T47D (cell line): ENCODE measurements at places on chromosomes 6 and 20.

GRCh38 chr6:112636650-112637262, 289.6 kb downstream of the RFPL4B start:
- no peak for DNase-seq

- no peak for DNase-seq
Measured at GRCh38 chr6:38039502-38039901, 220.0 kb downstream of the ZFAND3 start.

DNA sequence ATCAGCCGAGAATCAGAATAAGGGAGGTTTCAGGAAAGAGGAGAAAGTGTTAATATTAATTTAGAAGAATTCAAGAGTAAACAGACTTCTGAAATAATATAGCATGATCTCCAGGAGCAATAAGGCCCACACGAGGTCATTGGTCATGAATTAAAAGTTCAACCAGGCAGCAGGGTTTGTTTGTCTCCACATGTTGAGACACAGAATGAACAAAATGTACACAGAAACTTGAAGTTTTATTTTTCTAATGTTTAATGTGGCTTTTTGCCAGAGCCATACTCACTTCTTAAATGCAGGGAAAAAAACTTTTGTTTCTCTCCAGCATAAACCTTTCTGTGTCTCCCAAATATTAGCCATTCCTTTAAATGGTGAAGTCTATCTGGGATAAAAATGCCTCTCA, 504.5 kb downstream of the HDGFL1 start:
- no peak for DNase-seq

DNA sequence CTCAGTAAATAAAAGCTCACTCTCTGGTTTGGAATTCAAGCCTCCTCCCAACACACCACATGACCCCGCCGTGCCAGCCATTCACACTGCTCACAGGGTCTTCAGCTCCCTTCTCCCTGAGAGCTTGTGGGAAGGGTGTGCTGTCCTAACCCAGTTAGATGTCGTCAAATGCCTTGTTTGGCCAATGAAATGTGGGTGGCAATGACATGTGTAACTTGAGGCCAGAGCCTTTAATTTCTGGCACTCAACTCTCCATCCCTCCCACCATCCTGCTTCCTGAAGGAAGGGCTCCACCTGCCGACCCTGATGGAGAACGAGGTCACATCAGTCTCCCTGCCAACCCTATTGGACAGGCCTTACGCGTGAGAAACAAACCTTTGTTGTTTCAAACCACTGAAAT, 224.5 kb upstream of the AGPAT4 start:
- peak; percentile 64 for DNase-seq
